ENCODE measurements at places on chromosomes 13 and 19.
A peak's percentile ranks its signal among the peaks of the same experiment; 100 is the strongest.

GRCh38 chr19:38879400-38879751 is 1.3 kb upstream of the RINL start:
- no peak for DNase-seq

GRCh38 chr19:1748115-1748872 is 5.0 kb upstream of the ONECUT3 start:
- DNase-seq: no peak

GRCh38 chr13:112776971-112777370 is 87.1 kb downstream of the ATP11A start:
- no peak for DNase-seq

GRCh38 chr19:19145684-19146608 is 7.7 kb upstream of the TMEM161A start:
- DNase-seq: peak; percentile 81

- DNase-seq: peak; percentile 57
Observed at GRCh38 chr19:19642506-19643157, 825 bp downstream of the GMIP start.

- DNase-seq: peak; percentile 13
Observed at GRCh38 chr13:43196086-43196621, 172.8 kb downstream of the DNAJC15 start.
